ENCODE measurements at places on chromosomes 5 and 9. TPM values are rescaled to one million over a fixed set of nuclear protein-coding genes. Genes with fewer than 3 reads are reported as not detected.

DNA sequence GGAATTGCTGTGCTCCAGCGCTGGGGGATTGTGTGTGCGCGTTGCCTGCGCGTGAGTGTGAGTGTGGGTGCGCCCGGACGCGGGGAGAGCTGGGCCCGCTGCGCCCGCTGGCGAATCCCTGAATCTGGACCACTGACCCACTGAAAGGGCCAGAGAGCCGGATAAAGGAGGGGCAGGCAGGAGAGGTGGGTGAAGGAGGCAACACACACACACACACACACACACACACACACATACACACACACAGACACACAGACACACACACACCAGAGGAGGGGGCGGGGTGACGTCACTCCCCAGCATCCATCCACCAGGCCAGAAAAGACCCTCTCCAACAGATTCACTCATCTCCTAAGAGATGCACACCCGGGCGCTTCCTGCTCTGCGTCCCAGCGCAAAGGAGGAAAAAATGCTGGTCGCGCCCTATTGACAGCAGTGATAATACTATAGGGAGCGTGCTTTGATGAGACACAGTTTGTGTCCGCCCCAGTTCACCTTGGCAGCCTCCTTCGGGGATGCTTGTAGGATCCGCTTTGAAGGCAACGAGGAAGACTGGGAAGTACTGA is 1059.1 kb upstream of the DMAC1 start:
- no peak for DNase-seq

KCNIP1 gene
- 0.21 TPM for total RNA-seq

DNA sequence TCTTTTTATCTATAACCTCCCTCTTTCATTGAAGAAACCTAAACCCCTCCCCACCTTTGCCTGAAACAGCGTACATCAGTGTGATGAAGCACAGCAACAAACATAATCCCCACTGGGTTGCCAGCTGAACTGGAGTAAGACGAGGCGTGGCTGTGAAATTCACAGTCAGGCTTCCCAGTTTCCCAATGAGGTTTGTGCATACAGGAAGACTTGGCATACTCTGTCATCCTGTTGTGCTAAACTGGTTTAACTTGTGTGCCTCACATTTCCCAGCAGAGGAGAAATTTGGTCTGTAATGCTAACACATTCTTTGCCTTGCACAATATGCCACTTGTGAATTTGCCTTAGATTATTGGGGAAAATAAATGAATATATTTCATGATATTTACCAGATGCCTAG is 121.5 kb downstream of the SV2C start:
- no peak for DNase-seq

CLIC3 gene
- total RNA-seq, result 0.75 TPM

PAEP gene
- 0.21 TPM for total RNA-seq

DNA sequence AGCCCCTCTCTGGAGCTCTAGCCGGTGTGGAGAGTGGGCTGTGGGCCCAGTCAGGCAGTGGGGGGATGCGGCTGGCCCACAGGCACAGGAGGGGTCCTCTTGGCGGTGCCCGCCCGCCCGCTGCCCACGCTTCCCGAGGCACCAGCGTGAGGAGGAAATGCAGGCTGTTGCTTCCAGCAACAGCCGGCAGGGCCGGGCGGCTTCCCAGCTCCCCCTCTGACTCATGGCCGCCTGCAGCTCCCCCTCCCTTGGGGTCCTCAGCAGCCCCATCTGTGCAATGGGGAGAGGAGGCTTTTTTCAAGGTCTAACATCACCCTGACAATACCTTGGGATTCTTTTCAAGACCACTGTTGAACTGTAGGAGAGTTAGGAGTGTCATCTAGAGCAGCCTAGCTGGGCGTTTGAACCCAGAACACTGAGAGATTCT is 10.4 kb downstream of the CXXC5 start:
- DNase-seq, result no peak

ARL10 gene
- 8.8 TPM for total RNA-seq

BBLN gene
- 406 TPM for total RNA-seq

DNA sequence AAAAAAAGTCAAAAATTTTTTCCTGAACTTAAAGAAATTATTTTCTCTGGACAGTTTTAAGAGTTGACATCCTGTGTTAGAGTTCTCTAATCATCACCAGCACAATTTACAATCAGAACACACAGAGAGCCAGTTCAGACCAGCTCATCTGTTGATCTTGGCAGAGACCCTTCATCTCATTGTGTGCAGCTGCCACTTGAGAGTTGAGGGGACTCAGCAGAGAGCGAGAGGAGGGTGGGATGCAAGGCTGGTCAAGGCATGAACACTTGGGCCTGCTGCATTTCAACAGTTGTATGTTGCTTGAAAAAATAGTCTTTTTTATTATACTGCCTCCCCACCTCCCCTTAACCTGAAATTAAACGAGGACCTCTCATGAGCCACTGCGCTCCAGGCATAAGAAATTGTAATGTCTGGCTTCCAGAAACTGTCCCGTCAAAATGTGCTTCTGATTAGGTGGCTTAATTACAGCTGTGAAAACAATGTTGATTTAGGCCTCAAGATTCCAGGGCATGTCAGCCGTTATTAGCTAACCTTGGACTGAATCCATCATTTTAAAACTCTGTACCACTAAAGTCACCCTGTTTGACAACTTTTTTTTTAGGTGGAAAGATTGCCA is 383.6 kb downstream of the CCDC171 start:
- no peak for DNase-seq

- DNase-seq, result no peak
Measured at GRCh38 chr5:95788493-95788892, 34.0 kb downstream of the GLRX start.

EDIL3 gene
- total RNA-seq, result 41.7 TPM

GDNF gene
- total RNA-seq, result 1.0 TPM

ITK gene
- total RNA-seq, result not detected

DNA sequence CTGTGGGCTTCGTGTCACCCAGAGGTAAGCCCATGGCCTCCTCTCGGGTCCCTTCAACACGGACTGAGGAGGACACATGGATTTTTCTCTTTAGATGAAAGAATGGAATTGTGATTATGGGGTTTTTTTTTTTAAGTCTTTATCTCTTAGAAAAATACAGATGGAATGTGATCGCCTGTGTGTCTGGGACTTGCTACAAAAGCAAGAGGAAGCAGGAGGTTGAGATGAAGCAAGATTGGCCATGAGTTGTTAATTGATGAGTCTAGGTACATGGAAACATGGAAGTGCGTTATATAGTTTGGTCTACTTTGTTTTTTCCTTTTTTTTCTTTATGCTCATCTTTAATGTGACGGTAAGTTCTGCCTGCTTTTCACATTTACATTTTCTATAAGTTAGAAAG is 14.6 kb downstream of the USP20 start:
- no peak for DNase-seq

DNA sequence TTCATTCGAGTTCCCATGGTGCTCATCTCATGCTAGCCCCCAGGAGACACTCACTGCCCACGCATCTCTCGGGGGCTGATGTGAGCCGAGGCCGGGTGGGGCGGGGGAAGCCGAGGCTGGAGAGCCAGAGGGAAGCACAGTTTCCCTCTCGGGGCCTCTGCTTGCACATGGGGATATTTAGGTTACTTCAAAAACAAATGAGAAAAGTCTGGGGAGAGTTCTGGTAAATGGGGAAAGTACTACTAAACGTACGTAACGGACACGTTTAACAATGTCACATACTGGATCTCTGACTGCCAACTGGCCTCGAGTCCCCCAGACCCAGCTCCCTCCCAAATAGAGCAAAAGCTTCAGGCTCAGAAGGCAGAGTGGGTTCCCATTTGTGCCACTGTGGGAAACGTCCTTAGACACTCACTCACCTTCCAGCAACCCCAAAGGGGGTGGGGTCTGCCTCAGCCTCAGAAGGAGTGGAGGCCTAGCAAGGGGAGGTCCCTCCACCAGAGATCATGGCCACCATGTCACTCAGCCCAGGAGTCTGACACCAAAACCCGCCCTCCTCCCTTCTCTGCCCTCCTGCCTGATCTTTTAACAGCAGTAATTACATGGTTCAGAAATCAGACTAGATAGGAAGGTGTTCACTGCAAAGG is 33.8 kb upstream of the NTNG2 start:
- no peak for DNase-seq

SHB gene
- total RNA-seq, result 39.1 TPM

PTGER4 gene
- 13.8 TPM for total RNA-seq

- DNase-seq, result no peak
Measured at GRCh38 chr9:120710110-120710981, 3.9 kb downstream of the MEGF9 start.

DNA sequence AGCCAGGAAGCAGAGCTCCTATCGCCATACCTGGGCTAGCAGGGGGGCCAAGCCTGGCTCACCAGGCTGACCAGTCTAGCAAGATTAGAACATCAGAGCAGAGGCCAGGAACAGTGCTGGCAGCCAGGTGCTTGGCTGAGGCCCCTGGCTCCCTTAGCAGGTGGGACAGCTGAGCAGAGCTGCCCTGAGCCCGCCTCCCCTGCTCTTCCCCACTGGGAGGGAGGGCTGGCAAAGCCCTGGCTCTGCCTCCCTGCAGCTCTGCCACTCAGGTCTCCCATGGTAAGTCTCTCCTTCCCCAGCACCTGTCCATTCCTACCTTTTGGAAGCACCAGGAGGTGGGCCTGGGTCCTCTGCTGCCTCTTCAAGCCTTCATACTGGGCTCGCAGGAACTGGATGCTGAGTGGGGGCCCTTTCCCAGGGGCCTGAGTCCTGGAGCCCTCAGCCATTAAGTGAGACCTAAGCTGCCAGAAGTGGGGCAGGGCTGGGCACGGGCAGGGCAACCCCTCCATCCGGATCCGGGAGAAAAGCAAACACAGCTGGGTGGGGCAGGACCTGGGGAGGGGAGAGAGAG is 803 bp downstream of the C9orf152 start:
- DNase-seq, result no peak

IFNA13 gene
- not detected for total RNA-seq

- DNase-seq, result no peak
Measured at GRCh38 chr9:34176089-34176488, 2.8 kb upstream of the UBAP1 start.

- no peak for DNase-seq
Measured at GRCh38 chr5:78501411-78502352, 141.3 kb downstream of the SCAMP1 start.

DNA sequence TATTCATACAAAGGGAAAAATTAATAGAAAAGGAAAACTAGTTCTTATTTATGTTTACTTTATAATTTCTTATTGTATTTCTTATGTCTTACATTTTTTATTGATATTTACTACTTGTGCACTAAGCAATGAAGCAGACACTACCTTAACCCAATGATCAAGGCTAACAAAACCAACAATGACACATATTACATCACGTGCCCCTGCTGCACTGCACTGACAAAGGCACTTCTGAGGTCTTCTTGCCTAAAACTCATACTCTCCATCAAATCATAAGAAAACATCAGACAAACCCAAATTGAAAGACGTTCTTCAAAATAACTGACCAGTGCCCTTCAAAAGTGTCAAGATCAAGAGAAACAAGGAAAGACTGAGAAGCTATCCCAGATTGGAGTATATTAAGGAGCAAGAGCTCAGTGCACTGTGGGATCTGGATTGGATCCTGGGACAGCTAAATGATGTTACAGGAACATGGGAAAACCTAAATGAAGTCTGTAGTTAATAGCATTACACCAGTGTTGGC is 230.9 kb downstream of the AUH start:
- no peak for DNase-seq

All from kidney epithelial cell (primary cell).